ENCODE measurements at places on chromosomes 1 and 21.

DNA sequence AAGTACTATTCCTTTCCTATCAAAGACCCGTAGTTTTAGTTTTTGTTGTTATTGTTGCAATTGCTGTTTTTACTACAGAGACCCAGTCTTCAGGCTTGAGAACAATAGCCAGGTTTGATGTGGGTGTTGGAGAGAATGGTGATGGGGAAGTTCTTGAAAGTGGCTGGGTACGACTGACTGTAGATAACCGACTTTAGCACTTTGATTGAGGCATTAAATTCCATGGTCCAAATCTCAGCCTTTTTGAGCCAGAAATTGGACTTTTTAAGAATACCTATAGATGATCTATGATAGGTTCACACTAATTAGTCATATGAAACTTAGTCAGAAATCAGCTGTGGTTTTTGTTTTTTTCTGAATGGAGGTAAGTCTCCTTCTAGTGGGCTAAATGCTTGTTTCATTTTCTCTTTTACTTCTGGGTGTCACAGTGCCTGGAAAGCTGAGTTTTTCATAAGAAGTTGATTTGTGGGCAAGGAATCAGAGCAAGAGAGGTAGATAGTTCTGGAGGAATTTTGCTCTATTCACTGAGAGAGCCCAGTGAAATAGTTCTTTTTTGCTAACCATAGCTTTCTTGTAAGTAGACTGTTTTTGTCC lies 2.8 kb downstream of the PPIH start:
- DNase-seq = no peak

- no peak for DNase-seq
Measured at GRCh38 chr1:169003864-169004516, 102.5 kb upstream of the ATP1B1 start.

DNA sequence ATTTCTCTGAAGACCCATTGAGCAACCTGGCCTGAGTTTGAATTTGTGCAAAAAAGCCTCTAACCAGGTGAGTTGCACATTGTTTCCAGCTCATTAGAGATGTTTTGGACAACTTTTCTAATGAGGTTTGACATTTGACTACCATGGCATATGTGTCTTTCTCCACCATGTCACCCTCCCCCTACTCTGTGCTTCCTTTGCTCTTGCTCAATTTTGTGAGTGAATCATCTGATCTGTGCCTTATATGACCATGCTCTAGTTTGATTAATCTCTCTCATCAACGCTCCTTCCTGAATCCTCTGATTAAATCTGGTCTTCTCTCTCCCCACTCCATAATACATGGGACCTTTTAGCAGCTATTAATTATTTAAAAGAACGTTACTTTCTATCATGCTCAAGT lies 144.8 kb upstream of the SAMSN1 start:
- no peak for DNase-seq

DNA sequence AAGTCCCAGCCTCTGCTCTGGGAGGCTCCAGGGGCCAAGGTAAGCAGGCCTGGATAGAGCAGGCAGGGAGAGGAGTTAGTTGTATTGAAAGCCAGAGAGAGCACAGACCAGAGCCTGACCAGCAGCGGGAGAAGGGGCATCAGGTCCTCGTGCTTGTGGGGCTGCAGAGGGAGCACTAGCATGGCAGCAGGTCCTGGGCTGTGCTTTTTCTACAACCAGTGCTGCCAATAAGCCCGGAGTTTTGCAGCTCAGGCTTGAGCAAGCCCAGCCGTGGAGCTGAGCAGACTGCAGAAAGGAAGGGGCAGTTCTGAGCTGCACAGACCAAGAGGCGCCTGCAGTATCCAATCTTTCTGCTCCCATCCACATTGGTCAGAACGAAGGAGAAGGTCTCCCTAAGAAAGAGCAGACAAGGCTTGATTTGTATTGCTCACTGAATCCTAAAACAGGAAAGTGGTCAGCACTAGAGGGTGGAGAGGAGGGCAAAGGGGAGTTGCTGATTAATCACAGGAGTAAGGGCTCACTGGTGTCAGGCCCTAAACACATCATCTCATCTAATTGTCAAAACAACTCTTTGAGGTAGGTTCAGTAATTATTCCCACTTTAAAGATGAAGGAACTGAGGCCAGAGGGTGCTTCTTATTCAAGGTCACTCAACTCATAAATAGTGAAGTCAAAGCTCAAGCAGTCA lies 2.7 kb downstream of the DENND2D start:
- DNase-seq = no peak

DNA sequence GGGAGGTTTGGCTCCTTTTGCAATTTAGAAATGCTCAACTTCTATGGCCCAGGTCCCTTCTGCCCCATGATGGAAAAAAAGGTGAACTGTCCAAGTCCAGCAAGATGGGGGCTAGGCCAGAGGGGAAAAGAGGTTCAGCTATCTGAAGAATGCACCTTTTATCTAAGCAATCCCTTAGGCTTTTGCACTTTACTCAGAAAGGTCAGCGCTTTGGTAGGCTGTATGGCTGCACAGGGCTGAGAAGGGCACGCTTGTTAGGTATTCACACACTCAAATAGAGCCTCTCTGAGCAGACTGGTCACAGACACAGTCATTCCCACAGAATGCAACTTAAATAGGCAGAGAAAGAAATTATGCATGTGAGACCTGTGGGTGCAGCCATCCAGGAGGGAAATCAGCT lies 31.0 kb downstream of the KANK4 start:
- no peak for DNase-seq

DNA sequence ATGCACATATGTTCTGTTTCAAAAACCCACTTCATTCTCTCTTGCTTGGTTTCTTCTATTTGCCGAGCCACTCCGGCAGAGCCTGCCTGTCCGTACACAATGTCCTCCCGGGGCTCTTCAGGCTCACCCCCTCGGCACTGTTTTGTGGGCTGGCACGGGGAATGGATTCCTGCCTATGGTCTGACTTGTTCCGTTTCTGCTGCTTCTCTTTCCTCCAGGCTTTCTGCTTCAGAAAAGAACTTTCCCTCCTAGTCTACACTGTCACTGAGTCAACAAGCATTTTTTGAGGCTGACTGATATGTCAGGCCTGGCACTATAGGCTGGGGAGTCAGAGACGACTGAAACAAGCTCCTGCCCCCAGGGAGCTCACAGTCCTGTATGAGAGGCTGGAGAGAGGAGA lies 28.4 kb upstream of the SARS1 start:
- no peak for DNase-seq

GRCh38 chr1:37056325-37056724 lies 22.0 kb upstream of the GRIK3 start:
- peak; percentile 75 for DNase-seq

GRCh38 chr1:230545181-230545580 lies 97.1 kb upstream of the COG2 start:
- DNase-seq = no peak

DNA sequence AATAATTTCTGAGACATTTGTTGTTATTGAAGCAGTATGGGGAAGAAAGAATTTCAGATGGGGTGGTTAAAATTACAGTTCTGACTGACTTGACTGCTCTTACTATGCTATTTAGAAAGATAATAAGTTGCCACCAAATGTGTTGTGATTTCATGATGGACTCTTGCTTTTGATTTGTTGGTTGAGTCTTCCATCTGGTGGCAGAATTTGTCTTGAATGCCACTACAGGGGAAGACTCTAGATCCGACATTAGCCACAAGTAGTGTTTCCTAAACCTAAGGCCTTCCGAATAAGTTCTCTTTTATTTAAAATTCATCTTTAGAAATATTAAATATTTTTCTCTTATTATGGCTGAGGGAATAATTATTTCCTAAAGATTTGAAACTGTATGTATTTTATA lies 190.9 kb upstream of the ADGRL4 start:
- DNase-seq = peak; percentile 10

- DNase-seq = no peak
Measured at GRCh38 chr1:57296726-57297250, 127.1 kb downstream of the DAB1 start.

GRCh38 chr1:113856401-113856790 lies 15.1 kb downstream of the PTPN22 start:
- no peak for DNase-seq

DNA sequence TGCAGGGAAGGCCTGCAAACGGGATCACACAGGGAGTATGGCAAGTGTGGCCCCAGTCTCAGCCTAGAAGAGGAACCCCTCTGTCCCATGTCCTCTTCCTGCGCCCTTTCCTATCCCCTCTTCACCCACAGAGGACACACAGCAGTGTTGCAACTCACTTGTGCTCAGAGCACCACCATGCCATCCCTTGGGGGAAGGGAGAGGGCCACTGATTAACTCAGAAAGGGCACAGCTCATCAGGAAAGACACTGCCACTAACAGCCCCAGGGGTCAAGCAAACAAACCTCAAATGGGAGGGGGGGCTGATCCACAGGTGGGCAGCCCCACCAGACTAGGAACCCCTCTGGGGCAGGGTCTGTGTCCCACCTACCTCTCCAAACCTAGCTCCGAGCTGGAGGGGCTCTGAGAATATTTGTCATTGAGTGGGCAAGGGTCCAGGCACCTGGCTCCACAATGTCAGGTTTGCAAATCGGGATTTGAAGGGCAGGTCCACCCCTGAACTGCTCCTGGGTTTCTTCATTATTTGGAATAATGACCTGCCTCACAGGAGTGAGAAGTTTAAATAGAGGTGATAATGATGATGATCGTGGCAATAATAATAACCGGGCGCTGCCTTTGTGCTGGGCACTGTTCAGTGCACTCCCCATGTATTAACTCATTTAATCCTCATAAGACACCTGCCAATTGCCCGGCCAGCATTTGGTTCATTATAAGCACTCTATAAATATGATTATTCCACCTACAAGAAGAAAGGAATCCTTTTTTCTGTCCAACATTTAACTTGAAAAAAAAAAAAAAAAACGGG lies 1.0 kb downstream of the ALDH4A1 start:
- DNase-seq = no peak

DNA sequence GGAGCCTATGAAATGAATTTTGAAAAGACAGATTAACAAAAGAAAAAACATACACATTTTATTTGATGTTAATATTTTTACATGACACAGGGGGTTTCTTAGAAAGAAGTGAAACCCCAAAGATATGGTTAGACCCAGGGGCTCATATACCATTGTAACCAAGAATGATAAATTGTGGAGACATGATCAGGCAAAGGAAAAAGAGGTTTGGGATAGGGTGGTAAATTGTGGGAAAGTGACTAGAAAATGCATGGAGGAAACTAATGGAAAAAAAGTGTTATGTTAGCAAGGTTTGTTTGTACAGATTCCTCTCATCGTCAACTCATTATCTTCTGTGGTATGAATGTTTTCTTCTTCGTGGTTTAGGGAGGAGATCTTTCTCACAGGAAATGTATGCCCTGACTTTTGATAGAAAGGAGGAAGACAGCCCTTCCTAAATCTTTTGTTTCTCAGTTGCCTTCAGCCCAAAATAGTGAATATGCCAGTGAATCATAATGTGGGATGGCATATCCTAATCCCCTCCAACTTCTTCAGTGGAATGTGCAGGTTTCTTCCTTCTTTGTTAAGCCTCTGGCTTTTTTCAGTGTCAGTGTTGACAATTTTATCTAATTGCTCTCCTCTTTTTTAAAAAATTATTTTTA lies 140.4 kb upstream of the UBE2U start:
- no peak for DNase-seq

DNA sequence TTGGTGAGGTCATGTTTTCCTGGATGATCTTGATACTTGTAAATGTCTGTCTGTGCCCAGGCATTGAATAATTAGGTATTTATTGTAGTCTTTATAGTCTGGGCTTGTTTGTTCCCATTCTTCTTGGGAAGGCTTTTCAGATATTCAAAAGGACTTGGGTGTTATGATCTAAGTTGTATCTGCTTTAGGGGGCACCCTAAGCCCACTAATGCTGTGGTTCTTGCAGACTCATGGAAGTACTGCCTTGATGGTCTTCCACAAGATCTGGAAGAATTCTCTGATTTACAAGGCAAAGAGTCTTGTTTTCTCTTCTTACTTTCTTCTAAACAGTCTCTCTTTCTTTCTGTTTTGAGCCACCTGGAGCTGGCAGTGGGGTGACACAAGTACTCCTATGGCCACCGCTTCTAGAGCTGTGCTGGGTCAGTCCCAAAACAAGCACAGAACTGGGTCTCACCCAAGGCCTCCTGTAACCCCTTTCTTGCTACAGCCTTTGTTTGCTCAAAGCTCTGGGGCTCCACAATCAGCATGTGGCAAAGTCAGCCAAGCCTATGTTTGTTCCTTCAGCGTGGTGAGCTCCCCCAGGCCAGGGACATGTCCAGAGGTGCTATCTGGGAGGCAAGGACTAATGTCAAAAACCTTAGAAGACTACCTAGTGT lies 12.6 kb downstream of the VN1R5 start:
- DNase-seq = no peak

- DNase-seq = peak; percentile 18
Measured at GRCh38 chr1:214281021-214281719, at the start of gene SMYD2. TSS of gene SMYD2 (plus strand) at chr1:214281159. CDS start at chr1:214281255, 96 bp downstream.

GRCh38 chr1:30902593-30903290 lies 5.8 kb downstream of the SDC3 start:
- no peak for DNase-seq

All from DMS 273 treated with DMSO at 0.1 percent for 48 hours (cell line).